Nasal cavity respiratory epithelium epithelial cell of viscerocranial mucosa (primary cell): ENCODE measurements at places on chromosomes 11 and 22. TPM values are rescaled to one million over a fixed set of nuclear protein-coding genes. Genes with fewer than 3 reads are reported as not detected.

The P2RY6 gene
- total RNA-seq = 0.64 TPM in 1 of 2 replicates, not detected in the other

The OR5T2 gene
- not detected in 2 replicates for total RNA-seq

The C22orf31 gene
- total RNA-seq = not detected in 2 replicates

The INS gene
- not detected in 2 replicates for total RNA-seq

The FBLN1 gene
- 11.6 and 154 TPM in 2 replicates for total RNA-seq

The EIF1AD gene
- total RNA-seq = 48.1 and 50.2 TPM in 2 replicates

The IL17RA gene
- total RNA-seq = 4.1 and 13.5 TPM in 2 replicates

The SCN3B gene
- total RNA-seq = 0.34 and 0.57 TPM in 2 replicates

The HPX gene
- 0.34 and 1.00 TPM in 2 replicates for total RNA-seq

The RASGRP2 gene
- total RNA-seq = not detected in 2 replicates

The FOLR1 gene
- total RNA-seq = 4.7 TPM in 1 of 2 replicates, not detected in the other
